Testis (tissue), 5 donors: ENCODE measurements at places on chromosomes 11 and 22. TPM values are rescaled to one million over a fixed set of nuclear protein-coding genes. Genes with fewer than 3 reads are reported as not detected.

SGSM1 gene
- polyA plus RNA-seq = 5.1 TPM

MS4A3 gene
- 0.63 TPM for polyA plus RNA-seq

MOGAT2 gene
- 0.24 TPM for polyA plus RNA-seq

EI24 gene
- polyA plus RNA-seq = 91.2 TPM

SCGB1C1 gene
- polyA plus RNA-seq = not detected

WBP2NL gene
- polyA plus RNA-seq = 91.5 TPM

PIH1D2 gene
- 97.8 TPM for polyA plus RNA-seq

CHRM4 gene
- polyA plus RNA-seq = 13.5 TPM

C11orf87 gene
- 0.07 TPM for polyA plus RNA-seq

POU2AF2 gene
- 7.9 TPM for polyA plus RNA-seq

NAGA gene
- 22.9 TPM for polyA plus RNA-seq

GAL3ST3 gene
- polyA plus RNA-seq = 0.84 TPM

ANO9 gene
- 1.6 TPM for polyA plus RNA-seq

SC5D gene
- polyA plus RNA-seq = 34.6 TPM

HEPN1 gene
- polyA plus RNA-seq = not detected

INSC gene
- polyA plus RNA-seq = 2.5 TPM
